NCI-H2029 treated with DMSO at 0.1 percent for 48 hours (cell line): ENCODE measurements at places on chromosomes 13 and 19.

DNA sequence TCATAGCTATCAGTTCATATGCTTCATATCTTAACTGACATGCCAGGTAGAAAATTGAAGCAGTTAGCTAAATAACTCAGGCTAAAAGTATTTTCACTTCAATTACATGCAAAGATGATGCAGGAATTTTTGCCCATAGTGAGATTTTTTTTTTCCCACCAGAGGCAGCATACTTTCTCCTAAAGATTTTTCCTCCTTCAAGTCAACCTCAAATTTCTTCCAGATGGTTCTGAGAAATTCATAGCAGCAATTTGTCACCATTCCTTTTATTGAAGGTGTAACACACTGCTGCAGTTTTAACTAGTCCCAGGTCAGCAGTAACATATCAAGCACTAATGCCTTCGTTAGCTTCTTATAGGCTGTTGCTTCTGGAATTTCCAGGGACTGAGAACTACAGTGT, 141.9 kb downstream of the SUCLA2 start:
- no peak for DNase-seq

- no peak for DNase-seq
Measured at GRCh38 chr19:53183146-53183764, 9.9 kb downstream of the ZNF665 start.

DNA sequence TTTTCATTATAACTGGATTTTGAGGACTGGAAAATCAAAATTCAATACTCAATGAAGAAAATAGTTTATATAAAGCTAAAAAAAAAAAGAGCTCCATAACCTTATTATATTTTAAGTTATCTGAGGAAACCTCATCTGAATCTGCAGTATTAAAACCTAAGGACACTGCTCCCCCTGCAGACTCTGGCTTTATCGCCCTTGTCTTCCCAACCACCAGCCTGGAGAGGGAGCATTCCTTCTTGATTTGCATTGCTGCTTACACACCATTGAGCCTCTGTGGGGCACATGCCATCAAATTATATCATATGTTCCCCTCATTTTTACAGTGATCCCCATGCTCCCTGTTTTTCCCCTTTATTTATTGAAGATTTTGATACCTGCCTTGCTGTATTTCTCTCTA, 871.4 kb upstream of the GPC6 start:
- no peak for DNase-seq

GRCh38 chr13:71877256-71877653, 10.3 kb upstream of the DACH1 start:
- DNase-seq = no peak

DNA sequence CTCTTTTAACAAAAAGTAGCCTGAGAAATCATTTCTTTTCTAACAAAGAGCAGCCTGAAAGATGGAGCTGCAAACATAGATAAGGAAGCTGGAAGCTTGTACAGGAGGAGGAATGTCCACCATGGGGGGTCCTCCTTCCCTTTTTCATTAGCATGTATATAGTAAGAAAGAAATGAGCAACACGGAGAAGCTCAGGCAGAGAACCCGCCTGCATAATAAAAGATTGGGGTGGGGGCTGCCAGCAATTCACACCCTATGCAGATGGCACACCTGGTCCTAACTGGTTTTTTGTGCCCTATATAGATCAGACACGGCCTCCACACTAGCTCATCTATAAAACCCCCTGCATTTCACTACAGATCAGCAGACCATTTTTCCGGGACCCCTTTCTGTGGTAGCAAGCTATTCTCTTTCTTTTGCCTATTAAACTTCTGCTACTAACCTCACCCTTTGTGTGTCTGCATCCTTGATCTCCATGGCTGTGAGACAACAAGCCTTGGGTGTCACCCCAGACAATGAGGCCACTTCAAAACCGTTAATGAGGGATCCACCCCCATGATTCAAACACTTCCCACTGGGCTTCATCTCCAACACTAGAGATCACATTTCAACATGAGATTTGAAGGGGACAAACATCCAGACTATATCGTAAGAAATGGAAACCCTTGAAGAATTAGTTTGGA, 167.5 kb upstream of the FREM2 start:
- no peak for DNase-seq

GRCh38 chr19:32224371-32225244, 120.8 kb upstream of the ZNF507 start:
- no peak for DNase-seq

DNA sequence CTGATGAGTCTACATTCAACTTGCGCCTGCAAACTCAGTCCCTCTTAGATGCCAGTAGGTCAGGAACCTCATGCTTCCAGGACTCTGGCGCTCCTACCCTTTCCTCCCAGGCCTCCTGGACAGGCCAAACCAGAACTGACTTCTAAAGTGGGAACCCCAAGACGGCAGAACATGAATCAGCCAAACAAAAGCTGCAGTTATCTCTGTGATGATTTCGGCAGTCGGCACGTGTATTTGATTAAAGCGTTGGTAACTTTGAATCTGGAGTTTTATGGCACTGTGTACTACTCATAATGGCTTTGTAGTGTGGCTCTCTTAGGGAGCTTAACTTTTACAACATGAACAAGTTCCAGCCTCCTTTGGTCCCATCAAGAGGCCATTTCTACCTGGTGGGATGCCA, 13.7 kb downstream of the ACTN4 start:
- no peak for DNase-seq

- DNase-seq = no peak
Measured at GRCh38 chr19:36222503-36222902, 7.6 kb downstream of the ZNF146 start.

DNA sequence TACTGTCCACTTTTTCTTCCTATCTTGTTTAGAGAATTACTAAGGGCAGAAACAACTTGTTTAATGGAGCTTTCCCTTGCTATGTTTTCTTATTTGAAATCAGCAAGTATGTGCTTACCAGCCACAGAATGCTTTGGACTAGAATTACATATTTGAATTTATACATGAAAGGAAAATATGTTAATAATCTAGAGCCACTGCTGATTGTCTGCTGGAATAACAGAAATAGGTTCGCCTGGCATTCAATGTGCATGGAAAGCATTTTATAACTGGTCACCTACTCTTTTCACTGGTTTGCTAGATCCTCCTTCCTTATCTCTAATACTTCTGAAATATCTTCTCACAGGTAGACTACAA, 8.0 kb downstream of the EFNB2 start:
- no peak for DNase-seq

DNA sequence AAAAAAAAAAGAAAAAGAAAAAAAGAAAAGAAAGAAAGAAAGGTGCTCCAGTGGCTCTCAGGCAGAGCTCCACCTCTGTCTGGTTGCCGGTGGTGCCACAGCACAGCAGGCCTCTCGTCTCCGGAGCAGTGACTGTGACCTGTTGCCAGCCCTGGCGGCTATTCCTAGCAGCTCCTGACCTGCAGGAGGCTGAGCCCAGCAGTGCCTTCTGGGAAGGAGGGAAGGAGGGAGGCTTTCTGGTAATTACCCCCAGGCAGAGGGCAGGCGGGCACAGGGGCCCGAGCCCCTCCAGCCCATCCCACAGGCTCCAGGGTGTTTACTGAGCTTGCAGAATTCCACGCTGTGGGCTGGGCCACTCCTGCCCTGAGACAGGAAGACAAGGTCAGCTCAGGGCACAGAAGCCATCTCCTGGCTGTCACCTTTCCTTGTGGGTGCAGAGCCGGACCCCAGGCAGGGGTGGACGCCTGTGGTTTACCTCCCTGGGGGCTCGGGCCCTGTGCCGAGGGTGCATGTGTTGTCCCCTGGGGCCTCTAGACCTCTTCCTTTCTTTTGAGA, 77.9 kb downstream of the GNG7 start:
- no peak for DNase-seq

GRCh38 chr13:24133021-24133795, 27.3 kb upstream of the SPATA13 start:
- DNase-seq = no peak

DNA sequence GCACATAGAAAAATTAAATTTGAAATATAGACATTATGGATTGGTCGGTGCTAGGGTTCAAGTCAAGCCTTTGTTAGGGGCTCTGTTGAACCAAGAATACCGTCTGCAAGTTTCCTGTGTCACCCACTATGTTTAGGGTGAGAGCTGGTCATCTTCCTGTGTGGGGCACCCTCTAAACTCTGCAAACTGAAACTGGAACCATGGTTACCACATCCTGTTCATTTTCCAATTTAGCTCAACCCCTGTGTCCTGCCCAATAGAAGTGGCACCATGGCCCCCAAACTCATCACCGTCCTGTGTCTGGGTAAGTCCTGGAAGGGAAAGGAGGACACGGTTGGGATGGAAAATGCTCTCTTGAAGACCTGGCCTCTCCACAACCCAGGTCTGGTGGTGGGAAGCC, 29.9 kb downstream of the LAIR2 start:
- no peak for DNase-seq

- peak; percentile 25 for DNase-seq
Measured at GRCh38 chr19:2055931-2056836, 5.1 kb upstream of the MKNK2 start.

GRCh38 chr19:14089412-14089661, 1.2 kb downstream of the SAMD1 start:
- DNase-seq = no peak

DNA sequence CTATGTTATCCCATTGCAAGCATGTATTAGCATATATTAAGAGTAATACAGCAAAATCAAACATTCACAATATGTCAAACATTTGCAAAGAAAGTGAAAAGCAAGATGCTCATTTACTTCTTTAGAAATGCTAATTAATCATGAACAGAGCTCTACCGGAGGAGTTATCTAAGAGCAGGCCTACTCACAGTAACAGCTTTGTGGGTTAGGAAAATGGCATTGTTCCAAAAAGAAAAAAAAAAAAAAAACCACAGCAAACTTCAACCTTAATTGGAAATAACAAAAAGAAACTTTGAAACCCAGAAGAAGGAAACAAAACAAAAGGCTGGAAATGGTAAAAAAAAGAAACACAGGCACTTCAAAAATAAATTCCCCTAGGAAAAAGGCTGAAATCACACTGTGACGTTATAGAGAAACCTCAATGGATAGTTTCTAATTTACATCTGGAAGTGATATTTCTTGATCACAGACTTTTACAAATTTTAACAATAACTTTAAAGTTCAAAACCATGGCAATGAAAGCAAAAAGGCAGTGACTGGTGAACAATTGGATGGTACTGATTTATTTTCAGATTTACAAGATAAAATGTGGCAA, 1236.8 kb upstream of the SPRY2 start:
- DNase-seq = no peak

DNA sequence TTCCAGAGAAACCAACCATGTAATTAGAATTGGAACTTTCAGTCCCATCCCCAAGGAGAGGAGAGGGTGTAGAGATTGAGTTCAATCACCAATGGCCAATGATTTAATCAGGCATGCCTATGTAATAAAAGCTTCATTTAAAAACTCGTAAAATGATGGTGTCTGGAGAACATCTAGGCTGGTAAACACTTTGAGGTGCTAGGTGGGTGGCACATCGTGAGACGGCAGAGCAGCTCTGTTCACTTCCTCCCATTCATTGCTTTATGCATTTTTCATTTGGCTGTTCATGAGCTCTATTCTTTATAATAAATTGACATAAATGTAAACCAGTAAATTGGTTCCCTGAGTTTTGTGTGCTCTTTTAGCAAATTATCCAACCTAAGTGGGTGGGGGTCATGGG, 90.1 kb downstream of the ELF1 start:
- no peak for DNase-seq

DNA sequence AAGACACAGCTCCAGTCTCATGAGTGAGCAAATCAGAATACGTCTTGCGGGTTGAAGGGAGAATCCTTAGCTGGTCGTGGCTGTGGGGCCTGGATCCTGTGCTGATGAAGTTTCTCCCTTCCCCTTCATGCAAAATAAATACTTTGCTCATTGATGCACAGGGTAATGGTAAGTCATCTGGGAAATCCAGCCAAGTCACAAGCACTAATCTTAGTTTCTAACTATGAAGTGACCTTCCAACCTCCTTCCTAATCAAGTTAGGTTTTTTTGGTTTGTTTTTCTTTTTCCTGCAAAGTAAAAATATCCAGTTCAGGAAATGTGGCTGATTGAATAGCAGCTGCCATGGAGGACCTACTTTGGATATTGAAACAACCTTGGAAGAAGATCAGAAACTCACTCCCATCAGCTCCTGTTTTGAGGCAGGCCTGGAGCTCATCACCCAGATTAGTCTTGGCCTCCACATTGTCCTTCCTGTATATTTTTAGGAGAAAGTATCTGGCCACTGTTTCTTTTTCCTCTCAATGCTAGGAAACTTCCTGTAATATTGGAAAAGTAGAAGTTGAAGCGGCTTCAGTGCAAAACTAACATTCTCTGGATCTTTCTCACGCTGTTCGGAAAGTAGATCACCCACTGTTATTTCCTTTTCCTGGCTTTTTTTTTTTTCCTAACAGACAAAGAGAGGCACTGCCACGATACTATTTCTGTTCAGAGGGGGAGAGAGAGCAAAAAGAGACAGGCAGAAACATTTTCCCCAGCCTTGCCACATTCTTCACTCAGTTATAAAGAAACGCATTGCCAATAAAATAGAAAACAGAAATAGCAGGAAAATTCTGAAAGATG, 12.3 kb upstream of the ARL11 start:
- no peak for DNase-seq

DNA sequence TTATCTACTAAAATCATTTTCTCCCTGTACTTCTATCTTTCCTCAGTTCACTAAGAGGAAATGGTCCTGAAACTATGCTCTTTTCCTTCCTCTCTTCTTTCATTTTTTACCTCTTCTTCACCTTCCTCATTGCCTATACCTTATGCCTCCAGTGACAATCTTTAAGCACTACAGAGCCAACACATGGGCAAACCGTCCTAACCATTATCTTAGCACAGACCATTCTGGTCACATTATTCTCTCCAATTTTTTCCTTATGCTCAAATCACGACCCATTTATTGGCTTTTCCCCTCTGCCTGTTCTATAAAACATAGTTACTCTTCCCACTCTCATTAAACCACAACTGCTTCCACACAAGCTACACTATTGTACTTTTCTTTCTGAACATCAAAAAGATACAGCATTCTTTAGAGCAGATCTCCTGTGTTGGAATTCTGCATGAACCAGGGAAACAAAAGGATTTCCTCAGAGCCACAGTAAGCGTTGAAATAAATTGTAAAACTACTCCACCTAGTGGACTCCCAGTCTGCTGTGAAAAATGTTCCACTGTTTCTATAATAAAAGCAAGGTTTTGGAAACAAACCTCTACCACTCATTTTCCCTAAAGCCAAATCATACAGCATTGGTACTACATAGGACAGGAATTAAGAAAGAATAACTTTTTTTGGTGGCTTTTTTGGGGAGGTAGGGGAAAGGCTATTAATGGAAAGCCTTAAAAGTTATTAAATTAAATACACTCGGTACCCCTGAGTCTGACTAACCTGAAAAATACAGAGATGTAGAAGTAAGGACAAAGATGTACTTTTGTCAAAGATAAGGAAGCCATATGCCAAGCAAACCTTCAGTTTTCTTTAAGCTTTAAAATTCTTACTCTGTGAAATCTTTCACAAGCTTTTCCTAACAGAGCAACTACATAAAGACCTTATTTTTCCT, 19.5 kb downstream of the NUFIP1 start:
- DNase-seq = peak; percentile 19

- DNase-seq = no peak
Measured at GRCh38 chr19:371501-372168, 27.0 kb upstream of the MIER2 start.
